CD4-positive, alpha-beta T cell treated with Interleukin-17A for 1 hour (primary cell): ENCODE measurements at places on chromosomes 1 and 21.

- DNase-seq = no peak
Observed at GRCh38 chr1:42947965-42948732, 10.5 kb downstream of the SLC2A1 start.

GRCh38 chr1:17365293-17365692 is 6.7 kb upstream of the PADI6 start:
- no peak for DNase-seq

- no peak for DNase-seq
Observed at GRCh38 chr1:169514566-169515270, 29.0 kb upstream of the SLC19A2 start.

DNA sequence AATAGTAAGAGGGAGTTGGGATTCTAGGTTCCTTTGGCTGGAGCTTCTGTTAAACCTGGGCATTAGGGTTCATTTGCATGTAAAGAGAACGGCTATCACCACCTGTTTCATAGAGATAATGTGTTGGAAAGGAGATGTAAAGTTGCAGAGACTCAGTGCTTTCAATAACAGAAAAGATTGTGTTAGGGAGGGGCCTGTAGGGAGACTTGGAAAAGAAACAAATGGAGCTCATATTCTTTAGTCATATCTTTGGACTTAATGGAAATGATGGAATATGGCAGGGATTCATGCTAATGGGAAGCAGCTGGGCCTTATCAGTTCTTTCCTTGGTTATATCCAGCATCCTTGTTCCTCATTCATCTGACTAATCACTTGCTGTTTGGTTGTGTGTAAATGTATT is 144.9 kb downstream of the CD247 start:
- DNase-seq = no peak

GRCh38 chr1:219549215-219549614 is 63.7 kb downstream of the ZC3H11B start:
- DNase-seq = no peak
